ACHN (cell line): ENCODE measurements at places on chromosomes 16 and 17.

DNA sequence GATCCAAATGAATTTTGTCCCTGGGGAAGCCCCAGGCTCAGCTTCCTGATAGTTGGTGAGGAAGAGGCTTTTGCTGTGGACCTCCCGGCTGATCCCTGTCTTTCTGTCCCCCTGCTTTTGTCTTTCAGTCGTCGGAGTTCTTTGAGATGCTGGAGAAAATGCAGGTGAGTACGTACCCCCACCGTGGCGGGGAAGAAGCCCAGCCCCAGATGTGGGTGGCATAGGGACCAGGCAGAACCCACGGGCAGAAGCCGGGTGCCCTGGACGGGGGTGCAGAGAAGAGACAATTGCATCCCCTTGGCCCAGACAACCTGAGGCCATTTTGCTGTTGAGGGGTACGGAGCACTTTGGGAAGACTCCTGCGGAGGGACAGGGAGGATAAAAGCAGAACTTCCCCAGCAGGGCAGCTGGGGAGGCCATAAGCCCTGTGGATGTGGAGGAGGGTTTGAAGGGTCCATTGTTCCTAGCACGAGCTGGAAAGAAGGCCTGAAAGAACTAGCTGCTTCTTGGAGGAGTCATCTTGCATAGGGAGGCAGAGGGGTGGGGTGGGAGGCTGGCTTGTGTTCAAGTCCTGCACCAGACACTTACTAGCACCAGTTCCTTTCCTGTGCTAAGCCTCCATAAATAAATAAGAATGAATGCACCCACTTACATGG is 105.6 kb downstream of the OR1D5 start:
- DNase-seq = no peak

GRCh38 chr16:17469011-17469740 is 1.6 kb downstream of the XYLT1 start:
- no peak for DNase-seq

DNA sequence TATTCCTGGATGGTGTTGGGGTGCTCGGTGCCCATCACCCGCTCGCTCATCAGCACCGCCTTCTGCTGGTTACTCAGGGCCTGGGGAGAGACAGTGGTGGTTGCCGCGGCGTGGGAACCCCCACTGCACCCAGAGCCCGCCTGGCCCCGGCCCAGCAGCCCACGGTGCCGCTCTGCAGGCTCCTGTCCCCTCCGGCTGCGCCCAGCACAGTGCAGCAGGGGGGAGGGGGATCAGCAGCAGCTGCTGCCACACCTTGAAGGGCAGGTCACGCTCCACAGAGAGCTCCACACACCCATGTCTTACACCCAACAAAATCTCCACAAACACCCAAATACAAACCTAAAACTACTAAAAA is 18.8 kb downstream of the CLUH start:
- DNase-seq = no peak

- no peak for DNase-seq
Observed at GRCh38 chr16:10608687-10609401, 28.4 kb upstream of the EMP2 start.

DNA sequence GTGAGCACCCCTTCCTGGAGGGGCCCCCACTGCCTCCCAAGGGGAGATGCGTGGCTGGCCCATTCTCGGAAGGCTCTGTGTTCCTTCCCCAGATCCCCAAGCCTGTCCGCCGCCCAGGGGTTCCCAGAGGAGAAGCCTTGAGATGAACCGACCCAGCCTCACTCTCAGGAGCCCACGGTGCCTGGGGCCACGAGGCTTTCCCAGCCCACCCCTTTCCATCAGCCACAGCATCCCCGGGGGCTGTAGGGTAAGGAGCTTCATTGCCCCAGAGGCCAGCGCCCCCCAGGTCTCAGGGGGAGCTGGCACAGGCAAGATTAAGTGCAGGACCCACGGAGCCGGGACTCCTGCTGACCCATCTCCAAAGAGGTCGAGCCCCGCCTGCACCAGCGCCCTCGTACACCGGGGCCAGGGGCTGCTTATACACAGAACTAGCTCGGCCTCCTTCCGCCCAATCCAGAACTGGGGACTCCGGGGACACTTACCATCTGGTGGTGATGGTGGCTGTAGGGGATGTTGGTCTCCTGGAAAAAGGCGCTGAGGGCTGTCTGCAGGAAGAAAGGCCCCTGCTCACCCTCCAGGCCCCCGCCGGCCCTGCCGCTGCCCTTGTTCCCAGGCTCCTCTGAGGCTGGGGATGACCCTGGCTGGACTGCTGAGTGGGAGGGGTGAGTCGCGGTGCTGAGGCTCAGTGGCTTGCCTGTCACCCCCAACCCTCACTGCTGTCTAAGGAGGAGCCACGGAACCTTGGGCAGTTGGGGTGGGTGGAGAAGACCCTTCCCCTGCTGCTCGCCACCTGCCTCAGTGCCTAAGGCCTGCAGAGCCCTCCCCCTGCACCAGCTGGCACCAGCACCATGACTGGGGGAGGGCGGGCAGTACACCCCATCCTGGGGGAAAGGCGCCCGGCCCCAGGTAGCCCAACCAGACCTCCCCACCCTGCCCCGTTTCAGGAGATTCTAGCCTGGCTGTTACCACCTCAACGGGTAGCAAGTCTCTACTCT is 4.4 kb downstream of the UBALD1 start:
- DNase-seq = no peak

DNA sequence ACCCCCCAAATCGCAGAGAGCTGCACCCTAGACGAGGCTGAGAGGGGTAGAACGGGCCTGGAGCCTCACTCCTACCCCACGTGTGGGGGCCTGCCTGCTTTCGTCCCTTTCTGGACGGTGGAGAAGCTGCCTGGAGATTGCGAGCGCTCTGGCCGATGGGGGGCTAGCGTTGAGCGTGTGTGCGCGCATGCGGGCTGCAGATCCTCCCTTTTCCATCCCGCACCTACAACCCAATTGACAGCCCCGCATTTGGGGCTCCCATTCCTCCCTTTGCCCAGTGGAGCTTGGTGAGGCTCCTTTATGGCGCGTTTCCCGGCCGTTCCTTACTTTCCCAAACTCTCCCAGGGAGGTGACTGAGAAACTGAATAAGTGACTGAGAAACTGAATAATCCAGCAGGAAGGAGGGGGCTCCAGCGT is 907 bp upstream of the ESRP2 start:
- DNase-seq = no peak

DNA sequence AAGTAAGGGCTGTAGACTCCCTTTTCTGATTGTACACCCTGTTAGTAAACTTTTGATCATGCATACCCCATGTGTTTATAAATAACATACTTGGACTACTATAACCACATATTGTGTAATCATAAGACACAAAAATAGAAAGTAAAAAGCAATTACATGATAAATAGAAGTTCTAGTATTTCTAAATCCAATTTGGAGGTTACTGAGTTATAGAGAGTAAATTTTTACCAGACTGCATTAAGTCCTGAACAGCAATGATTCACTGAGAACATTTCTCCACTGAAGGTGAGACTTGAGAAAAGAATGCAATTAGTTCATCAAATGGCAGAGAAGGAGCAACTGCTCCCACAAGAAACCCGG is 7.7 kb upstream of the TBKBP1 start:
- peak; percentile 84 for DNase-seq

DNA sequence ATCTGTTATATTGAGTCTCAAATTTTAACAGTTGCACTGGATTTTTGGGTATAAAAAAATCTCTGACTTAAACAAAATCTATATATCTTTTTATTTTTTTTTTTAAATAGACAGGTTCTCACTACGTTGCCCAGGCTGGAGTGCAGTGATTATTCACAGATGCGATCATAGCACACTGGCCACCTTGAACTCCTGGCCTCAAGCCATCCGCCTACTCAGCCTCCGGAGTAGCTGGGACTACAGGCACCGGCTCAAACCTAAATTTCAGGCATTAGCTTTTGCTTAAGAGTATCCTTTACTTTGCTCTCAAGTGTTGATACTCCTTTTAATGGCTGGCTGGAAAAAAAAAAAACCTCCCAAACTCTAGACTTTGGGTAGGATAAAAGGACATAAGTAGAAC is 61.6 kb downstream of the RPGRIP1L start:
- DNase-seq = no peak

- DNase-seq = peak; percentile 96
Observed at GRCh38 chr17:4953451-4953961, 2.6 kb downstream of the ENO3 start.

DNA sequence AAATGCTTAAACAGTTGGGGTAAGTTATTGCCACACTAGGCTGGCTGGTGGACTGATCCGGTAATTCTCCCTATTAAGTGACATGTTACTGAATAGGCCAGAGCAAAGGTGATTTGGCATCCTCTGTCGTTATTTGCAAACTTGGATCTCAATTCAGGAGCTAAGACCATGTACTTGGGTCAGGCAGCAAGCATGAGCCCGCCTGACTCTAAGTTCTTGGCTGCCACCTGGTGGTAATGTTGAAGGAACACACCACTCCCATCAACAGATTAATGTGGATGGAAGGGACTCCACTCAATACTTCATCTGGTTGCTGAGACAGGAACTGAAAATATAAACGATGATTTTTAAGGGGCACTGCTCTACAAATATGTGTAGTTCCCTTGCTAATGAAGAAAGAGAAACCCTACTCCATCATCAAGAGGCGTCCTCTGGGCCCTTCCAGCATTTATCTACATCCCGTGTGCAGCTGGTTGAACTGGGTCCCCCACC is 70.8 kb downstream of the EMP2 start:
- peak; percentile 83 for DNase-seq

- DNase-seq = no peak
Observed at GRCh38 chr17:78387977-78388941, 9.8 kb downstream of the PGS1 start.

DNA sequence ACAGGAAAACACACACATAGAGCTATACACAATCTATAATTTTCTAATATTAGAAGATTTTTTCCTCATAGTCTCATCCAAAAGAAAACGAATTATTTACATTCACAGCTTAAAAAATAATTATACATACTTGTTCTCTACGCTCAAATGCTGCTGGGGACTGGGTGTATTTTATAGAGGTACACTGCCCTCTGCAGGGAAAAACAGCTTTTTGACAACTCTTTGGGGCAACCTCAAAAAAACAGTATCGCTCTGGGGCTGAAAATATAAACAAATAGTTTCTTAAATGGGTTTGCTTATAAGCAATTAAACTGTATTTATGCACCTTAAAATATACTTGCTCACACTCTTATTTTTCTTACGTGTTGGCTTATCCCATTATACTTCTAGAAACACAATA is 261.8 kb upstream of the PSMD7 start:
- peak; percentile 21 for DNase-seq

DNA sequence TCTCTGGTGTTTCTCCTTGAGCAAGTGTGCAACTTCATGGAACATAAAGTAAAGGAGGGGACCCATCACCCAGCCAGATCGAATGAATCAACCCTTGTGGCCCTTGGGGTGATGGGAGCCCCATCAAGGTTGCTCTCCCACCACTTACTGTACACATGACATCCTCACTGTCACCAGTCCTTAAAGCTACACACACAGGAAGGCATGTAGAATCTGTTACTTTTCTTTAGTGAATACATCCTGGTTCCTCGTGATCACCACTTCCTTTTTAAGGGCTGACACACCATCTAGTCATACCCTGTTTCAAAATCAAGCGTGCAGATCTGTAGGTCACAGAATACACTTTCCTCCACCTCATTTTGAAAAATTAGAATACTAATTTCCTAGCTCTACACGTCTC is 22.6 kb upstream of the MPHOSPH6 start:
- no peak for DNase-seq

- DNase-seq = no peak
Observed at GRCh38 chr16:65757064-65757463, 609.4 kb upstream of the CDH5 start.

DNA sequence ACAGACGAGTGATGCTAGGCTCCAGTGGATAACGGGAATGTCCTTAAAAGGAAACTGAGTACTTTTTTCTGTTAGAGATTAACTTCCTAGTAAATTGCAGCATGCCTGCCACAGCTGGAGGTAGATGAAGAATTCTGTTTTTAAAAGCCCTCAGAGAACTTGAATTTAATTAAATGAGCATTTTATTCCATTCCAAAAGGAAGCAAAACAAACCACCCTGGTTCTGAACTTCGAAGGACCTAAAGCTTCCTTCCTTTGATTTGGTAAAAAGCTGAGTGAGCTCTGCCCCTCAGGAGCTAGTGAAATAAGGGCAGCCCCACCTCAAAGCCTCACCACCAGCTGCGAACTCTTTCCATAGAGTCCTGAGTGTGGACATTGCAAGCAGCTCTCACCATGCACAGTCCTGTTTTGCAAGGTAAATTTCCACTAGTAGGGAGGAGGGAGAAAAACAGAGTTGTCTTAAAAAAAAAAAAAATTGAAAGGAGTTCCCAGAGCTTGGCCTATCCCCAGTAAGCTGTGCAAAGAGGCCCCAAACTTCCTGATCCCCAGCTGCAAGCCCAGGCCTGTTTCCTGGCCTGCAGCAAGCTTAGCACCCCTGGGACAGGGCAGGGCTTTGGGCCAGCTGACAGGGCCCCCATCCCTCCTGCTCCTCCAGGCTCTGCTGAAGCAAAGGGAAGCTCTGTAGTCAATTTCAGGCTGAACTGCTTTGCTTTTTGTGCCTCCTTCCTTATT is 11.2 kb downstream of the CHD9NB start:
- DNase-seq = peak; percentile 45

DNA sequence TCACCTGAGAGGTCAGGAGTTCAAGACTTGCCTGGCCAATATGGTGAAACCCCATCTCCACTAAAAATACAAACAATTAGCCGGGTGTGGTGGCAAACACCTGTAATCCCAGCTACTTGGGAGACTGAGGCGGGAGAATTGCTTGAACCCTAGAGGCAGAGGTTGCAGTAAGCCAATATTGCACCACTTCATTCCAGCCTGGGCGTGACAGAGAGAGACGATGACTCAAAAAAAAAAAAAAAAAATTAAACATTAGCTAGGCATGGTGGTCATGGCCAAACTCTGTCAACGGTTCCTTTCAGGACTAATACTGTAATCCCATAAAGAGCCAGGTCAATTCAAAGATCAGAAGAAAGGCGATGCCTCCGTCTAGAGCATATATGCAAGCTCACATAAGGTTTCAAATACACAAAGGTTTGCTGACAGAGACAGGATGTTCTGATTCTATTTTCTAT is 2.4 kb downstream of the RNF157 start:
- peak; percentile 72 for DNase-seq

- DNase-seq = no peak
Observed at GRCh38 chr17:379531-380465, 27.2 kb upstream of the RPH3AL start.

- DNase-seq = peak; percentile 79
Observed at GRCh38 chr17:31533546-31534155, 142.2 kb downstream of the RAB11FIP4 start.

- DNase-seq = no peak
Observed at GRCh38 chr17:37413875-37414519, 7.3 kb downstream of the TADA2A start.

- no peak for DNase-seq
Observed at GRCh38 chr16:86713021-86713631, 134.8 kb downstream of the FOXL1 start.

GRCh38 chr16:27749547-27749875 is 199.6 kb downstream of the KATNIP start:
- DNase-seq = no peak

DNA sequence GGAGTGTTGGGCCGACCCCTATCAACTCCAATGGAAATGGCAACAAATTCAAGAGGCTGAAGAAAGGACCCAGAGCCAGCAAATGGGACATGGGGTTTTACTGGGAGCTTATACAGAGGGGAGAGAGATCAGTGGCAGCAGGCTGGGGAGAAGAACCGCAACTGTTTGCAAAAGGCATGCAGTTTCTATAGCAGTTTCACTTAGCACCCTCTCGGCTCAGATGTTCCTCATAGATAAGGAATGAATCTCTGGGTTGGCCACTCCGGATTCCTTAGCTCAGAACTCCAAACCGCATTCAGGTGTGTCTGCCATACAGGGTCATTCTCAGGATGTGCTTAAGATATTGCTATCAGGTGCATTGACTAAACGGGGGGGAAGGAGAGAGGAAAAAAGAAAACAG is 71.1 kb upstream of the RPL38 start:
- DNase-seq = no peak
